ENCODE measurements at places on chromosomes 16 and 17.

- no peak for DNase-seq
These were observed 8.7 kb downstream of the POLR2C start for GRCh38 chr16:57471209-57471608.

DNA sequence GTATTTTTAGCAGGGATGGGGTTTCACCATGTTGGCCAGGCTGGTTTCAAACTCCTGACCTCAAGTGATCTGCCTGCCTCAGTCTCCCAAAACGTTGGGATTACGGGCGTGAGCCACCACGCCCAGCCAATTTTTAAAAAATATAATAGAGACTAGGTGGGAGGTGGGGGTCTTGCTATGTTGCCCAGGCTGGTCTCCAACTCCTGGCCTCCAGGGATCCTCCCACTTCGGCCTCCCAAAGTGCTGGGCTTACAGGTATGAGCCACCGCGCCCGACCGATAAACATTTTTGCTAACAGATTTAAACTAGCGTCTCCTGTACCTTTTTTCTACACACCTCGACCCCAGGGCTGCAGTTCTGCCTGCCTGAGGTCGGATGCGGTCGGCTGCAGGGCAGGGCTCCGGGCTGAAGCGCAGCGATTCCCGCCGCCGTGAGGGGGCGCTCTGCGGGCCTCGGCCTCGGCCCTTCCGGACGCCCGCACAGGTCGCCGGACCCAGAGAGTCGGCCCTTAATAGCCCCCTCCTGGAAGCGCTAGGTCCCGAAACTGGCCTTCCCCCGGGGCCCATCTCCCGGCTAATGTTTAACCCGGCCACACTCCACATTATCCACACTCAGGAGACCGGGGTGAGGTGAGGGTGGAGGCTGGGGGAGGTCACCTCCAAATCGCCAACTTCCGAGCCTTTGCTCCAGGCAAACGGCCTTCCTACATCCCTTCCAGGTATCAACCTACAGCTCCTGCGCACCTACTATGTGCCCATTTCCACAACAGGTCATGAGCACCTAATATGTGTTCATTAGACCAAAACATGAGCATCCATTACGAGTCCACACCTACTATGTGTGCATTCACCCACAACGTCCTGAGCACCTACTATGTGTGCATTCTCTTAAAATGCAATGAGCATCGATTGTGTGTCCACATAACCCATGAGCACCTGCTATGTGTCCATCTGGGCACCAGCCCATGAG is 2.0 kb upstream of the GLIS2 start:
- no peak for DNase-seq

DNA sequence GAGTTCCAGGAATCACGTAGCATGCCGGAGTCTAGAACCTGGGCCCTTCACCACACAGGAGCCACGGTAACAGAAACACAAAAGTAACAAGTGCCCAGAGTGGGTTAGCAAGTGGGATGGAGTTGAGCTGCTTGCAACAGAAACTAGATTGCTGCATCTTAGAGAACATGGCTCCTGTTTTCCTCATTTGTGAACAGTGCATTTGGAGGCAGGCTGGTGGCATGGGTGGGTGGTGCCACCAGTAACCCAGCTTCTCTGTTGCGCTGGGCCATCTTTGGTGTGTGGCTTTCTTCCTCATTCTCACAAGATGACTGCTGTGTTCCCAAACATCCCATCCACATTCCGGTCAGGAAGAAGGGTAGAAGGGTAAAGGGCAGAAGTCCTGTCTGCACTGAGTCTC is 95.5 kb downstream of the KATNIP start:
- no peak for DNase-seq

- peak; percentile 59 for DNase-seq
These were observed 692 bp upstream of the SOCS1 start for GRCh38 chr16:11256661-11257130.

- DNase-seq: no peak
These were observed 73.9 kb upstream of the DHX40 start for GRCh38 chr17:59491353-59492090.

DNA sequence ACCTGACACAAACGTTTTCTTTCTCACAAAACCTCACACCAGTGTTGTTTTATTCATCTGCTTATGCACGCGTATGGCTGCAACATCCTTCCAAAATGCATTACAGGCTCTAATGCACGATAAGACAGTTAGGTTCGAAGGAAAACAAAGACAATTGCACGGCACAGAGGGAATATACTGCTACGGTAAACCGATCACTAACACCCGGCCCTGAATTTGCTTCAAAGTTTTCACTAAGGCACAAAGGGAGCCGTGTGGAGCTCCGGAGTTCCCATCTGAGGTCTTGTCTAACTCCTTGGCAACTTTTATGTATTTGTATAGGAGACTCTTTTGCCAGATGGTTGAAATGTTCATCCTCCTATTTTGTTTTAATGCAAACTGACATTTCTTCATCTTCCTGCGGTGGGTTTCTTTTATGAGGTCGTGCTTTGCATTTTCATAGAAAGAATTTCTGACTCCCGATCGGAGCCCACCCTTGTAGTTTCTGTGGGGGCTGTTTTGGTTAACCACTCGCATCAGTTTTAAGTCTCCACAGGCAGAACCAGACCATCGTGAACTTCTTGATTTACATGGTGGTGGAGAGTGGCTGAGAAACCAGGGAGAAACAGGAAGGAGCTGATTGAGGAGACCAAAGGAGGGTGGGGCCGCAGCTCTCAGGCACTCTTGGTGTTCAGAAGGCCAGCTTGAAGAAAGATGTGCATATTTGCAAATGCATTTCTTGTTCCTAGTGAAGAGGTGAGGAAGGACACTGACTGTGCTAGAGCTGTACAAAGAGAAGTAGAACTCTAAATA is 516.8 kb downstream of the MAF start:
- no peak for DNase-seq

GRCh38 chr17:8975091-8975725 is 9.7 kb upstream of the PIK3R5 start:
- no peak for DNase-seq

DNA sequence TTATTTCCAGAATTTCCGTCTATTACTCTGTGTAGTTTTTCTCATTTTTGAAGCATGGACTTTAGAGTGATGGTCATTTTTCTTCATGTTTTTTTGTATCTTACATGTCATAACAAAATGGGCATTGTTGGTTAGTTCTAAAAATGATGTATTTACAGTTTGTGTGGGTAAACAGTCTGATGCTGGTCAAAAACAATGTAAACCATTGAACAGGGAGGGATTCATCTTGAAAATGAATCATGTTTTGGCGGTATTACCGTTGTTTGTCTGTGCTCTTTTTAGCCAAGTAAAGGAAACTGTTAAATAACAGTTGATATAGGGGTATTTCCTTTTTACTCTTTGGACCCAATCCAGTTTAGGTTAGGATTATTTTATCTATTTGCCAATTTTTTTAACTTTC is 315.8 kb downstream of the BCAS3 start:
- DNase-seq: no peak

GRCh38 chr17:34393401-34393800 is 30.4 kb upstream of the CCL1 start:
- DNase-seq: no peak

DNA sequence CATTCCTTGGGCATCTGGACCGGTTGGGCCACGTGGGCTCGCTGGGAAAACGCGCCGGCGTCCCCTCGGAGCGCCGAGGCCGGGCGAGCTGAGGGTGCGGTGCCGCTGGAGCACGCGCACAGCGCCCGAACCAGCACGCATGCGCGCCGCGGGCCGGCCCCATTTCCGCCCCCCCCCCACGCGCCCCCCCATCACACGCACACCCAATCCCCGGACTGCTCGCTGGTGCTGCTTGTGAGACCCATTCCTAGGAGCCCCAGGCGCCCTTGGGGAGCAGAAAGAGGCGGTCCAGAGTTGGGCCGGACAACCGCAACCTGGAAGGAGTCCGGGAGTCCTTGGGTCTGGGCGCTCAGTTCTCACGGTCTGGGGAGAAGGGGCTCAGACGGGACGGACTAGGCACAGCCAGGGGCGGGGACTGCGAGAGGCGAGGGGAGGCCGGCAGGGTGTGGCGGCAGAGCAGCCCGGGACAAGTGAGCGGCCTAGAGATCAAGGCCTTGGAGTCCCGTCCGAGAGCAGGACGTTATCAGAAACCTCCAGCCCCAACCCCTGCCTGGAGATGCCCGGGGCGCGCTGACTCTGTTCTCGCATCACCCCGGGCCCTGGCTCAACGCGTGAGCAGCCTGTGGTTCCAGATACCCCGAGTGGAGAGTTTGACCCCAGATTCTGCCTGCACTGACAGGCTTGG is 6.0 kb upstream of the CBX8 start:
- DNase-seq: no peak

- no peak for DNase-seq
These were observed 17.4 kb downstream of the IRF8 start for GRCh38 chr16:85916141-85916890.

GRCh38 chr16:19210968-19211367 is 42.9 kb downstream of the SYT17 start:
- no peak for DNase-seq

- no peak for DNase-seq
These were observed 85.5 kb upstream of the TMEM132E start for GRCh38 chr17:34493917-34494316.

DNA sequence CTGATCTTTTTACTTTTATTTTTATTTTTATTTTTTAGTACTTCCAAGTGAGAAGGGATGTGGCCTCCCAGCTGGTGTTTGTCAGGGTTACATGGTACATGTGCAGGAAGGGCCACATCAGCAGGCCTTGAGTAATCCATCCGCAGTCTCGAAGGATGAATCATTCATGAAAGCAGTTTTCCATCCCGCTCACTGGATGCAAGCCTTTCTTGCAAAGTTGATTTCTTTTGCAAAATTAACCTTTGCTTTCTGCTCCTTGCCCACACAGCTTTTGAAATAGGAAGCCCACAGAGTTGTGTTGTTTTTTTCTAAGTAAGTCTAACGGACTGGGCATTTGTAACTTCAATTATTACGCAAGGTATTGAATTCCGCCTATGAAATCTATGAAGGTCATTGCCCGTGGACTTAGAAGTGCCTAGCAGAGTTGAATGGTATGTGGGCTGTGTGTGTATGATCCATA is 157.4 kb downstream of the PRKCA start:
- no peak for DNase-seq

GRCh38 chr16:28873543-28874201 is 4.6 kb upstream of the ATP2A1 start:
- DNase-seq: no peak

- no peak for DNase-seq
These were observed 62.5 kb downstream of the C16orf95 start for GRCh38 chr16:87254734-87255133.

GRCh38 chr16:69509125-69509524 is 56.6 kb upstream of the NFAT5 start:
- DNase-seq: no peak

- DNase-seq: no peak
These were observed 1.9 kb downstream of the NTN3 start for GRCh38 chr16:2472885-2473445.

DNA sequence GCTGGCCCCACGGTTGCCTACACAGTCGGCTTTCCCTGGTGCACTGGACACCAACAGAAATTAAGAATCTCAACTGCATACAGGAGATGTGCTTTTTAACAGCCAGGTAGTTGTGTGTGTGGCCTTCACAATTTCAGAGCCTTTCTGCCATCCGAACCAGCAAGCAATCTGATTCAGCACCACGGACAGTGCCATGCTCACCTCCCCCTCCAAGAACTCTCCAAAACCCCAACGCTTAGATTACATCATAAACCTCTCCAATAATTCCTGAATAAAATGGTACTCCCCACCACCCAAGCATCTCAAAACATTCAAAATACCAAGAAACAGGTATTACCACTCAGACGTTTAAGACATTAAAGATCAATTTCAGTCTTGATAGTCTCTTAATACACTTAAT is 31.8 kb downstream of the USP7 start:
- no peak for DNase-seq

GRCh38 chr17:81267390-81268067 is 27.6 kb downstream of the SLC38A10 start:
- DNase-seq: no peak

- DNase-seq: no peak
These were observed 5.1 kb downstream of the CLCN7 start for GRCh38 chr16:1469693-1470201.

GRCh38 chr17:82230609-82231311 is 1.9 kb downstream of the SLC16A3 start:
- DNase-seq: peak; percentile 48

Measured in C1 segment of cervical spinal cord (tissue), 14 donors.